ENCODE measurements at places on chromosomes 3 and 15. TPM values are rescaled to one million over a fixed set of nuclear protein-coding genes. Genes with fewer than 3 reads are reported as not detected.

- H3K36me3 ChIP-seq: no peaks in the 10 kb centered on the region
- DNase-seq: no peak
- no peaks in the 10 kb centered on the region for H3K27me3 ChIP-seq
- H3K4me3 ChIP-seq: no peak overlapping the region
- no peak overlapping the region for H3K27ac ChIP-seq
- H3K4me1 ChIP-seq: no peaks in the 10 kb centered on the region
Observed at GRCh38 chr3:129520960-129521359, 7.5 kb upstream of the RHO start.

DNA sequence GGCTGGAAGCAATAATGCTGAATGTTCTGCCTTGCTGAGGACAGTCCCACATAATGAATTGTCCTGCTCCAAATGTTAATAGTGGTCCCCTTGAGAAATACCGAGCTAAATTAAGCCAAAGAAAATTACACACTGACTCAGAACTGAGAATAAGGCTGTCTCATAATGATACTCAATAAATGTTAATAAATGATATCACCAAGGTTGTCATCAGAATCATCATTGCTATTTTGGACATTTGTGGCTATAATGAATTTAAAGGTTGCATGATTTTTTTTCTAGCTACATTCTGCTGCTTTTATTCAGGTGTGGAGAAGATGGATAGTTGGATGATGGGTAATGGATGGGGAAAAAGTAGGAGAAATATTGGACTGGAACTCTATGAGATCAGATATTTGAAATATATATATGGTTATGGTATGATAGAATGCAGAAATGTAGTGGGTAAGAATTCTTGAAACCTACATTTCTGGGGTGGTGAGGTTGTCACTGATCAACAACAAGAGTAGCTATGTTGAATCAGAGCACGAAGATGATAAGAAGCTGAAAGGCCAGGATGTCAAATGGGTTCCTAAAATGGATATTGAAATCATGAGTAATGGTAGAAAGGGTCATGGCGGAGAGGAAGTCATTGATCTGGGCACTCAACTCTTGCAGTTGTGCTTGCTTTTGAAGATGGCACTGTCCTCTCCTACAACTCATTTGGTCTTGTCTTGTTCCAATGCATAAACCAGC lies 12.8 kb downstream of the CHST2 start:
- H3K4me1 ChIP-seq: no peaks in the 10 kb centered on the region
- no peaks in the 10 kb centered on the region for H3K36me3 ChIP-seq
- no peaks in the 10 kb centered on the region for H3K27me3 ChIP-seq
- DNase-seq: no peak
- no peak overlapping the region for H3K27ac ChIP-seq

DNA sequence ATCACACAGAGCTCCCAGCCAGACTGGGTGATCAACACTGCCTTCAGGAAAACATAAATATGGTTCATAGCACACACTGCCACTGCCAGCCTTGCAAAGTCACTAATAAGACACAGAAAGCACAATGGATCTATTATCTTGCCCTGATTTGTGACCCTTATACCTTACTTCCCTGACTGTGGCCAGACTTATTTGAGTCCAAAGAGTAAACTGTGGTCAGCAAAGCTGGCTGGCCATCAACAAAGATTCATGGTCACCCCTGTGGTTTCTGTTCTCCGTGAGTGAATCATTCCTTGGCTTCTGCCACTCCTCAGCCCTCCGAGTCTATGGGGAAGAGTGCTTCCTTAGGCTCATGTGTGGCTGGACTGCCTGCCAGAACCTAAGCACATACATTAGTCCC lies 437.7 kb downstream of the RAP2B start:
- no peaks in the 10 kb centered on the region for H3K27me3 ChIP-seq
- no peak overlapping the region for H3K27ac ChIP-seq
- no peak for DNase-seq
- no peaks in the 10 kb centered on the region for H3K4me1 ChIP-seq
- H3K4me3 ChIP-seq: no peak overlapping the region

GRCh38 chr3:118011910-118012309 lies 1022.7 kb downstream of the IGSF11 start:
- no peak overlapping the region for H3K27ac ChIP-seq
- no peak overlapping the region for H3K4me3 ChIP-seq
- no peaks in the 10 kb centered on the region for H3K27me3 ChIP-seq
- no peaks in the 10 kb centered on the region for H3K4me1 ChIP-seq
- H3K36me3 ChIP-seq: no peaks in the 10 kb centered on the region

- peaks cover 21% of the 10 kb centered on the region for H3K36me3 ChIP-seq
- peak within 1 kb of the TSS; percentile 92 for H3K27ac ChIP-seq
- DNase-seq: no peak
- no peaks in the 10 kb centered on the region for H3K27me3 ChIP-seq
- H3K4me3 ChIP-seq: peak within 1 kb of the TSS; percentile 59
- H3K4me1 ChIP-seq: peaks cover 33% of the 10 kb centered on the region
Observed at GRCh38 chr15:40843885-40844695, at the start of gene SPINT1. Gene SPINT1 (plus strand): TSS chr15:40844048. CDS start chr15:40844555, 507 bp downstream.

DNA sequence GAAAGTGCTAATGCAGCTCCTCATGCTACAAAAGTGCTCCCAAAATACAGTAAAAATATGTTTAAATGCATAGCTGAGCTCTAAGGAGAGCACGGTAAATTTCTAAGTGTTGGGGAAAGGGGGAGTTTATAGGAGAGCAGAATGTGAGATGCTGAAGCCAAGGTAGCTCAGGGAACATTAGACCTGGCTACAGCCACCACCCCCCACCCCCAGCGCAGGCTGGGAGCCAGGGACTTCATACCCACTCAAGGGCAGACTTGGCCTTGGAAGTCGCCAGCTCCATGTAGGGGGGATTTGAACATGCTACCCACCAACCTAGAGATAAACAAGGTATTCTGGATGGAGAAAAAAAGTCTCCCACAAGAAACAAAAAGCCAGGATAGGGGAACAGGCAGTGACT lies 142.2 kb downstream of the MEGF11 start:
- H3K27ac ChIP-seq: no peak overlapping the region
- H3K4me1 ChIP-seq: peaks cover 20% of the 10 kb centered on the region
- H3K36me3 ChIP-seq: no peaks in the 10 kb centered on the region
- DNase-seq: no peak

GRCh38 chr15:45866616-45867015 lies 231.8 kb downstream of the SQOR start:
- no peaks in the 10 kb centered on the region for H3K4me1 ChIP-seq
- H3K4me3 ChIP-seq: no peak overlapping the region
- no peak for DNase-seq
- H3K27ac ChIP-seq: no peak overlapping the region
- H3K36me3 ChIP-seq: no peaks in the 10 kb centered on the region

DNA sequence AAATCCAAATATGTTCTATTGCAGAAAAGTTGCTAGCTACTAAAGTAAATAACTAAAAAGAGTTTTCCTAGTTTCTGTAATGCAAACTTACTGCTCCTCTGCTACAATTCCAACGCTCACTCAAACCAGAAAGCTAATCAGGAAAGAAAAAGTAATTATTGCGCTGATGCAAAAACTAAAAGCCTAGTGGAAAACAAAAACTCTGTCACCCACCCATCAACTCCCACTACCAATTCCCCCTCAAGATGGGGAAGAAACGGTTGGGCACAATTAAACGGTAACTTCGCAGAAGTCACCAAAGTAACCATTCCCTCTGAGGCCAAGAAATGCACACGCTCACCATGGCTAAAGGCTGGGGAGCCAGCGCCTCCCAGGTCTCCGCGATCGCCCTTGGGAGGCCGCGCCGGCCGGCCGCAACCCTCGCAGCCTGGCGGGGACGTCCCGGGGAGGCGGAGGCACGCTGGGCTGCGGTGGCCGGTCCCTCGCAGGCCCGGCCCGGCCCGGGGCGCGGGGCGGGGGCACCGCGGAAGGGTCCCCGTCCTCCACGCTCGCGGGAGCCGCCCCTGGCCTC lies 684 bp downstream of the SLTM start:
- peaks cover 59% of the 10 kb centered on the region for H3K4me1 ChIP-seq
- H3K4me3 ChIP-seq: peak overlapping the region; percentile 82
- peak overlapping the region; percentile 100 for H3K27ac ChIP-seq
- DNase-seq: no peak
- H3K36me3 ChIP-seq: no peaks in the 10 kb centered on the region

GRCh38 chr3:156397534-156397933 lies 157.4 kb downstream of the SSR3 start:
- H3K27ac ChIP-seq: no peak overlapping the region
- no peak for DNase-seq
- no peaks in the 10 kb centered on the region for H3K27me3 ChIP-seq
- no peak overlapping the region for H3K4me3 ChIP-seq
- H3K4me1 ChIP-seq: no peaks in the 10 kb centered on the region

DNA sequence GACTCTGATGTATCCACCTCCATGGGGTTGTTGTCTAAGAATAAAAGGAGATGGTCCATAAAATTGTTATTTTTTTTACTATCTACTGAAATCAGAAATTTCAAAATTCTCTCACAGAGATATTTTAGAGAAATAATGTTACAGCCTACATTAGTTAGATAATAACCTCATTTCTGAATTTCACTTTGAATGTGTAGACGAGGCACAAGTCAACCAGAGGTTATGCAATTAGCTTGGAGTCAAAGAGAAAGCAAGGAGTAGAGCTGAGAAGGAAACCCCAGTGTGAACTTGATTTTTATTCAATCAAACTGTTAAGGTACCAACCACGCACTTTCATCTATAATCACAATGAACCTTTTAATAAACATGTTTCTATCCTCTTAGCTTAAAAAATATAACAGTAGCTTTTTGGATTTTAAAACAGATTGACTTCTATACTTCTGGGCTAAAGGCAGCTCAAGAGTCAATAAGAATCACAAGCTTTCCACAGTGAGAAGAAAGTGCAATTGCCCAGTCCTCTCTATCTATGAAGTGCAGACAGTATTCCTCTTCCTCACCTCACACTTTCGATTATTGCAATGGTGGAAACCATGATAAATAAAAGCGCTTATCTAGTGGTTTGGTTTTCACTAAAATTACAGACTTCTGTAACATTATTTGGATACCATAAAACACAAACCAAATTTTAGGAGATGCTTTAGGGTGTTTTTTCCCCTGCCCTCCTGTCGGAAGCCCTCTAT lies 403.2 kb downstream of the ZBTB20 start:
- no peaks in the 10 kb centered on the region for H3K36me3 ChIP-seq
- no peak for DNase-seq
- no peak overlapping the region for H3K4me3 ChIP-seq
- no peak overlapping the region for H3K27ac ChIP-seq
- no peaks in the 10 kb centered on the region for H3K27me3 ChIP-seq
- H3K4me1 ChIP-seq: no peaks in the 10 kb centered on the region

DNA sequence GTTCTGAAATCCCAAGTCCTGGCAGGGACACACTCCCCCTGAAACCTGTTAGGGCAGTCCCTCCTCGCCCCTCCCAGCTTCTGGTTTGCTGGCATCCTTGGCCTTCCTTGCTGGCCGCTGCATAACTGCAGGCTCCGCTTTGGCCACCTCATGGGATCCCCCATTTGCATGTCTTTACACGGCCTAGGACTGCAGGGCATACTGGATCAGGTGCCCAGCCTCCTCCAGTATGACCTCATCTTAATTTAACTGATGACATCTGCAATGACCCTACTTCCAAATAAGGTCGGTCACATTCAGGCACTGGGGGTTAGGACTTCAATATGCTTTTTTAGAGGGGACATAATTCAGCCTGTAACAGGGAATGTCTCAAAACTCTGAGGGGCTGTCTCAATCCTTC lies 173.3 kb downstream of the RAB11A start:
- no peak for DNase-seq
- no peaks in the 10 kb centered on the region for H3K4me1 ChIP-seq
- no peak overlapping the region for H3K27ac ChIP-seq
- no peak overlapping the region for H3K4me3 ChIP-seq
- H3K36me3 ChIP-seq: no peaks in the 10 kb centered on the region
- no peaks in the 10 kb centered on the region for H3K27me3 ChIP-seq

- H3K27ac ChIP-seq: no peak overlapping the region
- peak overlapping the region; percentile 42 for H3K4me3 ChIP-seq
- H3K27me3 ChIP-seq: no peaks in the 10 kb centered on the region
- H3K36me3 ChIP-seq: no peaks in the 10 kb centered on the region
- peaks cover 17% of the 10 kb centered on the region for H3K4me1 ChIP-seq
- DNase-seq: no peak
Observed at GRCh38 chr3:115512565-115513415, 110.5 kb upstream of the GAP43 start.

Gene CASR
- total RNA-seq: 0.19 TPM

Gene PPIP5K1
- 24.2 TPM for total RNA-seq

Data from esophagus squamous epithelium (tissue), 5 donors.